Aorta (tissue), 5 donors: ENCODE measurements at places on chromosomes 1 and 21. TPM values are rescaled to one million over a fixed set of nuclear protein-coding genes. Genes with fewer than 3 reads are reported as not detected.
A peak's percentile ranks its signal among the peaks of the same experiment; 100 is the strongest.

- H3K27ac ChIP-seq = no peak overlapping the region
- H3K27me3 ChIP-seq = no peaks in the 10 kb centered on the region
- H3K4me1 ChIP-seq = no peaks in the 10 kb centered on the region
- no peak for DNase-seq
- no peak overlapping the region for H3K4me3 ChIP-seq
Measured at GRCh38 chr1:232432313-232432712, 197.6 kb downstream of the SIPA1L2 start.

DNA sequence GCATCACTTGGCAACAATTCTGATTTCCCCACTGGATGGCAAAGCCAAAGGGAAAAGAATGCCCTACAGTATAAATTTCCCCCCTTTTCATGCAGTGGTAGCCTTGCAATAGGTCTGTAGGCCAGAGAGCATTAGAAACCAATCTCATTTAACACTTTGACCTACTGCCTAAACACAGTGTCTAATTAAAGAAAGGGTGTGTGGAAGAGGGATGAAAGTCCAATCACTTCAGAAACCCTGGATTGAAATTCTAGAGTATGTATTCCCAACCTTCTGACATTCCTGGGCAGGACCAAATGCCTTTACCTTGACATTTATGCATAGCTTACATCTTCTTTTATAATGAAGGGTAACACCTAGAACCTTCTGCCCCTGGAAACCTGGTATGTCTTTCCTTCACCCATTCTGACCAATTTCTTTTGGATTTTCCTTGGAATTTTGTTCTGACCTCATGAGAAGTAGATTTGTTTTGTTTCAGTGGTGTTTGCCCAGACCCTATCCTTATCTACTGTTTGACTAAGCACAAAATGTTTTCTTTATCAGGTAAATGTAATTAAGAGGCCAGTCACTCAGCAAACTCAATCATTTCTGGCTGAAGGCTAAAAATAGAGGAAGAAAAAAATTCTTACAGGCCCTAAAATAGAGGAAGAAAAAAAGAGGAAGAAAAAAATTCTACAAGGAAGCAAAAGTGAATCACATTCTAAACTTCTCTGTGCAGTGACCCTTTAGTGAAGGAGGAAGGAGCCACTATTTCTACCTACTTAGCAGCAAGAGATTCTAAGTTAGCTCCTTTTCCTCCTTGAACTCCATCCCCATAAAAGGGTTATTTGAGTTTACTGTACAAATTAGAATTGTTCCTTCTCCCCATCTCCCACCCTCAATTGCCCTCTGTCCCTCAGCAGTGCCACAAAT lies 129.5 kb upstream of the DSCAM start:
- no peaks in the 10 kb centered on the region for H3K27me3 ChIP-seq
- DNase-seq = no peak
- H3K27ac ChIP-seq = no peak overlapping the region
- no peak overlapping the region for H3K4me3 ChIP-seq
- no peaks in the 10 kb centered on the region for H3K4me1 ChIP-seq

DNA sequence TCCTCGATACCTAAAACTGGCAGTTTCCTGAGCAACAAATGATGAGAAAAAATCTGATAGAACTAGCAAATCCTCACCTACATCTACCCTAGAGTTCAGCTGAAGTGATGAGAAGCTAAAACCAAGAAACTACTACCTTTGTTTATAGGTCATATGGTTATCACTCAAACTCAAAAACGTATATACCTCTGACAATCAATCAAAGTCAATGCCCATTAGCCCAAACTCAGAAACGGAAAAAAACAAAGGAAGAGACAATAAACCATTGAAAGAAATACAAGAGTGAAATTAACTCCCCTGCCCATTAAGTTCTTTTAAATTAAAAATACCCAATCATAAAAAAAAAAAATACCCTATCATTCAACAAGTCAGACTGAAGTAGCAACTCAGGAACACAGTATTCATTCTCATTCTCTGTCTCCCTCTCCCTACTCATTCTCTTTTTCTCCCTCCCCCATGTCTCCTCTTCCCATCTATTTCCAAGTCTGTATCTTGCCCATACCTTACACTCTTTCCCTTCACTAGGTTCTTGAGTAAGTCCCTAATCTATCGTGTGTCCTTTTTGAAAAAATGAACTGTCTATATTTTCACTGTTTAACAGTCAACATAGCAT lies 6.8 kb downstream of the CDC42BPA start:
- DNase-seq = no peak
- no peak overlapping the region for H3K4me3 ChIP-seq
- peaks cover 5% of the 10 kb centered on the region for H3K4me1 ChIP-seq
- no peaks in the 10 kb centered on the region for H3K27me3 ChIP-seq
- H3K36me3 ChIP-seq = no peaks in the 10 kb centered on the region
- H3K27ac ChIP-seq = no peak overlapping the region

GRCh38 chr1:208921259-208921658 lies 662.3 kb upstream of the CAMK1G start:
- no peak overlapping the region for H3K4me3 ChIP-seq
- no peaks in the 10 kb centered on the region for H3K4me1 ChIP-seq
- H3K36me3 ChIP-seq = no peaks in the 10 kb centered on the region
- no peak overlapping the region for H3K27ac ChIP-seq
- DNase-seq = no peak
- no peaks in the 10 kb centered on the region for H3K27me3 ChIP-seq

DNA sequence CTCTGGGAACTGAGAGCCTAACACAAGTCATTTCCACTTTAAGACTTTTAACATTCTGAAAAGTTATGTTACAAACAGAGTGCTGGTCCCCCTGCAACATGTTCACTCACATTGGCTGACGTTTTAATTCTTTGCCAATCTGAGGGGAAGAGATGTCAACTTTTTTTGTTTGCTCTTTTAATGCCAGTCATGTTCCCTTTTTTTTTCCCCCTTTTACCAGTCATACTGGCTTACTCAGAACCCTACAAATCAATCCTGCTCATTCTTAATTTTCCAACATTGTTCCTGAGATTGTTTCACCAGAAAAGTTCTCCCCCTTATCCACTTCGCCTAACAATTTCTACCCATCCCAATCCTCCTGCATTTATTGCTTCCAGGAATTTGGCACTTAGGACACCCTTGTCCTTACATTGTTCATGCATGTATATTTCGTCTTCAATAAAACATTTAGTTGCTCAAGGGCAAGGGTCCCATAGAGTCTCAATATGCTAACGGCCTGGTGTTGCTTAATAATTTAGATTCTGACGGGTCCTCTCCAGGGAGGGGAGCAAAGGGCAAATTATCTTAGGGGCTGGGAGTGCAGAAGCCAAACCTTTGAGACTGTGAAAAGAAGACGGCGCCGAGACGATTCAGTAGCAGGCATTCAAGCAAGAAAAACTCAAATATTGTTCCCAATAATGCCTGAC lies 624 bp upstream of the CR1L start:
- no peaks in the 10 kb centered on the region for H3K4me1 ChIP-seq
- no peak overlapping the region for H3K27ac ChIP-seq
- H3K27me3 ChIP-seq = no peaks in the 10 kb centered on the region
- H3K36me3 ChIP-seq = no peaks in the 10 kb centered on the region
- DNase-seq = no peak

- H3K27ac ChIP-seq = no peak overlapping the region
- no peaks in the 10 kb centered on the region for H3K4me1 ChIP-seq
- no peak overlapping the region for H3K4me3 ChIP-seq
- DNase-seq = no peak
Measured at GRCh38 chr21:15874615-15875014, 144.8 kb downstream of the USP25 start.

GRCh38 chr1:44481701-44482100 lies 76.6 kb downstream of the RNF220 start:
- DNase-seq = no peak
- H3K4me1 ChIP-seq = no peaks in the 10 kb centered on the region
- no peaks in the 10 kb centered on the region for H3K36me3 ChIP-seq
- no peak overlapping the region for H3K4me3 ChIP-seq
- H3K27ac ChIP-seq = no peak overlapping the region

GRCh38 chr1:23100074-23100748 lies 68.4 kb downstream of the LUZP1 start:
- DNase-seq = peak; percentile 56
- H3K36me3 ChIP-seq = no peaks in the 10 kb centered on the region
- peaks cover 3% of the 10 kb centered on the region for H3K4me1 ChIP-seq
- no peak overlapping the region for H3K27ac ChIP-seq
- no peaks in the 10 kb centered on the region for H3K27me3 ChIP-seq

DNA sequence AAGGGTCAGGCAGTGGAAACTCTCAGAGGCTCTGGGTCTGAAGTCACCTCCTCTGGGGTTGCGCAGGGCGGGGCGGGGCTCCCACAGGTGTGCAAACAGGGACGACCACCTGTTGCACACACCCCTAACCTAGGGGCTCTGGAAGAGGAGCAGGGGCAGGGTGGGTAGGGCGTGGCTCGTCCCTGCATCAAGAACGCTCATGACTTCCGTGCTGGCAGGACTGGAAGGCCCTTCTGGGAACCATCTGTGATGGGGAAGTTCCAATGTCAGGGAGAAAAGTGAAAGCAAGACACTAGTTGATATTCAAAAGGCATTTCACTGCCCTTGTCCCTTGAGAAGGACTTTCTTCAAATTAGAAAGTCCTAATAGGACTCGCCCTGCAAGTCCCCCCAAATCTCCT lies 22.1 kb upstream of the CLSTN1 start:
- H3K36me3 ChIP-seq = no peaks in the 10 kb centered on the region
- H3K4me3 ChIP-seq = no peak overlapping the region
- H3K27ac ChIP-seq = no peak overlapping the region
- H3K4me1 ChIP-seq = no peaks in the 10 kb centered on the region
- H3K27me3 ChIP-seq = no peaks in the 10 kb centered on the region

- H3K27ac ChIP-seq = no peak overlapping the region
- no peak for DNase-seq
- H3K36me3 ChIP-seq = peaks cover 4% of the 10 kb centered on the region
- H3K4me1 ChIP-seq = no peaks in the 10 kb centered on the region
Measured at GRCh38 chr1:227136210-227136820, 182.0 kb downstream of the CDC42BPA start.

- DNase-seq = no peak
- H3K4me1 ChIP-seq = peaks cover 3% of the 10 kb centered on the region
- H3K4me3 ChIP-seq = no peak overlapping the region
- no peaks in the 10 kb centered on the region for H3K36me3 ChIP-seq
- H3K27me3 ChIP-seq = no peaks in the 10 kb centered on the region
Measured at GRCh38 chr1:94797291-94797690, 22.9 kb upstream of the SLC44A3 start.

DNA sequence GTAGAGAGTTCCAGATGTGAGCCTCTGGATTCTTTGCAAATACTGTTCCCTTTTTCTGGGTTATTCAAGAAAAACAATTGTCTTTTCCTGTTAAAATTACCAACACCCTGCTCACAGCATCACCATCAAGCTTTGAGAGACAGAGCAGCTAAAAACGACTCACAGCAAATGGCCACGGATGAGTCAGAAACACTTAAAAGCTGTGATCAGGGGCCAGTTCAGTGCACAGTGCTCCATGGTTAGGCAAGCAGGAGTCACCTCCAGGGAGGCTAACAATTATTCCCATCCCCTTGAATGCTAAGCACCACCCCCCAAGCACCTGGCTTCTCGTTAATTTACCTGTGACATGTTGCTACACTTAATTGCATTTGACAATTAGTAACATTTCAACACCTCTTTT lies 128.4 kb upstream of the CAMK1G start:
- no peak overlapping the region for H3K27ac ChIP-seq
- no peak for DNase-seq
- H3K4me3 ChIP-seq = no peak overlapping the region
- H3K4me1 ChIP-seq = no peaks in the 10 kb centered on the region
- H3K36me3 ChIP-seq = no peaks in the 10 kb centered on the region

DNA sequence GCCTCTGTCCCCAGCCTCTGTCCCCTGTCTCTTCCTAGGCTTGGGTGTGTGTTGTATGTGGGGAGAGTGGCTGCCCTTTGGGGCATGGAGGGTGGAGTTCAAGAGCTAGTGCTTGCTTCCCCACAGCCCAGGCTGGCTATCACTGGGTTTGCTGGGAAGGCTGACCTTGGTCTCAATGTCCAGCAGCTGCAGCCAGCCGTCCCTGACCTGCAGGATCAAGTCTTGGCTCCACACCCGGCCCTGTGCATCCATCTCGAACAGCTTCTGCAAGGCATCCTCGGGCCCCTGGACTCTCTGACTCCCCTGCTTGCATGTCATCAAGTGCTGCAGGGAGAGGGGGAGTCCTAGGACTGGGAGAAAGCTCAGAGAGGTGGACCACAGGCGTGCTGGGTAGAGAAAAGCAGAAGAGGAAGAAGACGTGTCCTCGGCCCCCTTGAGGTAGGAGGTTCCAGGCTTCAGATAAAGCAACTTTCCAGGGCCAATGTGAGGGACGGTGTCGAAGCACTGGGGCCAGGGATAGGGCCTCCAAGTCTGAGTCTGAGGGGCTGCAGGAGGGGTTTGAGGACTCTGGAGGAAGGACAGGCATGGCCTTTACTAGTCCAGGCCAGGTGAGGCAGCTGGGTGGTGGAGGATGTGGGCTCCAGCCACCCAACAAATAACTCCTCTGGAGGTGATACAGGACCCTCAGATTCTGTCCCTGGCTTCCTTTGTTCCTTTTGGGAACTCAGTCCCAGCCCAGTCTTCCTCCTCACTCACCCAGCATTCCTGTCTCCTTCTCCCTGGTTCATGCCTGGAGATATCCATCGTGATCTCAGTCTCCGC lies 4.0 kb downstream of the EPS8L3 start:
- no peak overlapping the region for H3K27ac ChIP-seq
- H3K4me1 ChIP-seq = no peaks in the 10 kb centered on the region
- H3K36me3 ChIP-seq = no peaks in the 10 kb centered on the region
- H3K4me3 ChIP-seq = no peak overlapping the region
- DNase-seq = peak; percentile 66
- no peaks in the 10 kb centered on the region for H3K27me3 ChIP-seq

DNA sequence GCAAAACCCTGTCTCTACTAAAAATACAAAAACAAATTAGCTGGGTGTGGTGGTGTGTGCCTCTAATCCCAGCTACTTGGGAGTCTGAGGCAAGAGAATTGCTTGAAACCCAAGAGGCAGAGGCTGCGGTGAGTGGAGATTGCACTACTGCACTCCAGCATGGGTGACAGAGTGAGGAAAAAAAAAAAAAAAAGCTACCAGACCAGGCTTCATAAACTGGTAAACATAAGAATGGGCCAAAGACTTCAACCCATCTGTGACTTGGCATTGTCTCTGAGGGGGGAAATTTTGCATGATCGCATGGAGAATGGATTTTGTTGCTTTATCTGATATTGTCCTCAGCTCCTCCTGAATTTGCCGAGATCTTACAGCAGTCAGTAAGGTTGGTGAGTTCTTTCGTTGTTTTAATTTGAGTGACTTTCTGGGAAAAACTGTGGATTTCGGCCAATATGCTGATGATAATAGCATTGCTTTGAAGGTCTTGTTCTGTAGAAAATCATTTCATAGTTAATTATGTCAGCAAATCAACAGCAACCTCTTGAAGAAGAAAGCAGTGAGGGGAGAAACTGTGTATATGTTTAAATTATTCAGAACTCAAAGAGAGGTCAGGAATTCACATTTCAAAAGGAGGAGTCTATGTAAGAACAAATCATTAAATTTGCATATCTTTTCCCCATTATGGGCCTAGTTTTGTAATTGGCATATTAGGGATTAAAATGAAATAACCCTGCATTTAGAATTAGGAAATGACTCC lies 13.1 kb downstream of the FGGY start:
- no peak for DNase-seq
- peaks cover 2% of the 10 kb centered on the region for H3K36me3 ChIP-seq
- no peaks in the 10 kb centered on the region for H3K4me1 ChIP-seq
- H3K27ac ChIP-seq = no peak overlapping the region
- no peak overlapping the region for H3K4me3 ChIP-seq

GRCh38 chr1:179774566-179774965 lies 31.5 kb downstream of the FAM163A start:
- H3K4me3 ChIP-seq = no peak overlapping the region
- no peak overlapping the region for H3K27ac ChIP-seq
- no peaks in the 10 kb centered on the region for H3K36me3 ChIP-seq
- no peak for DNase-seq

SYPL2 gene
- total RNA-seq = 6.2 TPM

KRTAP6-3 gene
- total RNA-seq = not detected

RPE65 gene
- not detected for total RNA-seq

LCE1F gene
- not detected for total RNA-seq

CTTNBP2NL gene
- 65.8 TPM for total RNA-seq

LCE2B gene
- not detected for total RNA-seq

FAM229A gene
- 6.5 TPM for total RNA-seq

CIART gene
- 6.6 TPM for total RNA-seq
